ENCODE measurements at places on chromosomes 6 and 20.

GRCh38 chr6:131547488-131547887 is 25.5 kb upstream of the ARG1 start:
- no peak for DNase-seq

- DNase-seq, result no peak
Measured at GRCh38 chr6:165913676-165914570, 250.9 kb upstream of the PDE10A start.

GRCh38 chr6:163695414-163695864 is 280.9 kb downstream of the QKI start:
- DNase-seq, result no peak

- no peak for DNase-seq
Measured at GRCh38 chr20:15603506-15603905, 969.7 kb downstream of the KIF16B start.

DNA sequence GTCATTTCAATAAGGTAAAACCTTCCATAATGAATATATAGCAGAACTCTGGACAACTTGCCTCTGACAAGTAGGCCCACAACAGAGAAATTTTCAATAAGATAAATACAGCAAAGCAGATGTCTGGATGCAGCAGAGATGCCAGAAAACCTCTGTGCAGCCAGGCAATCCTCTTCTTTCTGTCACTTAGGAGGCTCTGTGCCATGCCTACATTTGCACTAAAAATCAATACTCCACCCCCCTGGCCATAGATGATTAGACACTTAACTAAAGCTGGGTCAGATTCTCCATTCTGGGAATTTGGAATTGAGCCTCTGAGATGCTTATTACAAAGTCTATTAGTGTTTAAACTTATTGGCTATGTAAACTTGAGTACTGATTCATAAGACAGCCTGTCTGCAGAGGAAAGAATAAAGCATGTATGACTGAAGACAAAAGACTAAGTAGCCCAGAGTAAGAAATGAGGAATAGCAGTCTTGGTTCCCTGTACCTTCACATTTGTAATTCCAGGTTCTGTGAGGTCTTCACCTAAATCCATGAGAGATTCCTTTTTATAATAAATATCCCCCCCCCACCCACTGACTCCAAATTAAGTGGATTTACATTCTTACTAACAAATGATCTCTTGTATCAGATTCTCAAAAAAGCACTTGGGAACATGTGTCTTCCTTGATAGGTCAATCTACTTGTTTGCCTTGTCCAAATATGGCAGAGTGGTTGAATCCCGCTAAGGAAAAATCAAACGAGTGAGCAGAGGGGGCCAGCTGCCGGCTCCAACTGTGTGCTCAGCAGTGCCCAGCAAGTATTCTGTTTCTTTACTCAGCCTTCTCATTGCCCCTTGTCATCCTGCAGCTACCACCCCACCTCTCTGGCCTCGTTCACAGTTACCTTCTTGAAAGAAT is 20.4 kb downstream of the MAN1A1 start:
- no peak for DNase-seq

- no peak for DNase-seq
Measured at GRCh38 chr6:122832459-122832858, 43.4 kb downstream of the SMPDL3A start.

GRCh38 chr20:46368902-46369268 is 37.5 kb downstream of the ELMO2 start:
- DNase-seq, result no peak
